Activated CD4-positive, alpha-beta memory T cell treated with anti-CD3 and anti-CD28 coated beads for 36 hours (primary cell): ENCODE measurements at places on chromosomes 2 and 18. TPM values are rescaled to one million over a fixed set of nuclear protein-coding genes. Genes with fewer than 3 reads are reported as not detected.

The CD207 gene
- not detected for total RNA-seq

The REG3G gene
- total RNA-seq: not detected

The CREG2 gene
- total RNA-seq: not detected

The SLC38A11 gene
- not detected for total RNA-seq

The FBLN7 gene
- 38.9 TPM for total RNA-seq

The DIPK1C gene
- not detected for total RNA-seq

The LIMS4 gene
- total RNA-seq: 3.3 TPM

The DSG4 gene
- not detected for total RNA-seq

The SCN2A gene
- total RNA-seq: not detected

The APCDD1 gene
- not detected for total RNA-seq

DNA sequence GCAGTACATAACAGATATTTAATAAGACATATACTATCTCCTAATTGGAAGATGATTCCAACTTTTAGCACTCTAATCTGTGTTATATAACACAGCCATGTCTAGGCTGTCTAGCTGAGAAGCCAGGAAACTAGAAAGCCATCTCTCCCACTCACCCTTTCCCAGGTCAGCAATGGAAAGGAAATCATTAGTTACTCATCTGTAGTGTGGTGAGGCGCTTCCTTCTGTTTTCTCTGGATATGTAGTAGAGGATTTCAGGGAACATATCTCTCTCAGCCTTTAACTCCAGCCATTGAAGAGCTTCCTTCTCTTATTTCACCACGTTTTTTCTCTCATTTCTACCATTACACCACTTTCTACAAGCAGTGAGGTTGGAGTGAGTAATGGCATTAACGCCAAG lies 19.4 kb downstream of the RBBP8 start:
- H3K27ac ChIP-seq: no peak overlapping the region
- H3K4me3 ChIP-seq: no peak overlapping the region
- no peaks in the 10 kb centered on the region for H3K27me3 ChIP-seq
- H3K4me1 ChIP-seq: peaks cover 7% of the 10 kb centered on the region

DNA sequence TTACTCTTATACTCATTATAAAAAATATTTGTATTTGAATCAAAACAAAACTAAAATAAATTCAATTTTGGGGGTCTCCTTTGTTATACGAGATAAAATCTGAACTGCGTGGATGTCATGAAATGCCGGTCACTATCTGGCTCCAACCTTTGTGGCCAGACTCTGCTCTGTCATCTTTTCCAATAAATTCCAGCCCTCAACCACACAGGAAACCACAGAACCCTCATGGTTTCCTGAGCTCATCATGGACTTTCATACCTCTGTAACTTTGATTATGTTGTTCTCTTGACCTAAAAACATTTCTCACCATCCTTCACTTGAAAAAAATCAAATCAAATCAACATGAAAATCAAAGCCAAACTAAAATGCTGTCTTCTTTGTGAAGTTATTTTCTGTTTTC lies 724.7 kb downstream of the METTL4 start:
- no peaks in the 10 kb centered on the region for H3K4me1 ChIP-seq
- no peak overlapping the region for H3K27ac ChIP-seq
- H3K27me3 ChIP-seq: no peaks in the 10 kb centered on the region
- no peaks in the 10 kb centered on the region for H3K36me3 ChIP-seq

- no peak overlapping the region for H3K27ac ChIP-seq
- no peak overlapping the region for H3K4me3 ChIP-seq
- DNase-seq: no peak
- peaks cover 6% of the 10 kb centered on the region for H3K4me1 ChIP-seq
- peaks cover 22% of the 10 kb centered on the region for H3K36me3 ChIP-seq
- H3K27me3 ChIP-seq: no peaks in the 10 kb centered on the region
Measured at GRCh38 chr2:47152803-47153202, 2.3 kb downstream of the STPG4 start.

- peaks cover 40% of the 10 kb centered on the region for H3K36me3 ChIP-seq
- H3K27me3 ChIP-seq: no peaks in the 10 kb centered on the region
- no peak overlapping the region for H3K27ac ChIP-seq
- H3K4me1 ChIP-seq: peaks cover 5% of the 10 kb centered on the region
- no peak overlapping the region for H3K4me3 ChIP-seq
Measured at GRCh38 chr2:112217854-112218253, 37.0 kb downstream of the ZC3H8 start.

DNA sequence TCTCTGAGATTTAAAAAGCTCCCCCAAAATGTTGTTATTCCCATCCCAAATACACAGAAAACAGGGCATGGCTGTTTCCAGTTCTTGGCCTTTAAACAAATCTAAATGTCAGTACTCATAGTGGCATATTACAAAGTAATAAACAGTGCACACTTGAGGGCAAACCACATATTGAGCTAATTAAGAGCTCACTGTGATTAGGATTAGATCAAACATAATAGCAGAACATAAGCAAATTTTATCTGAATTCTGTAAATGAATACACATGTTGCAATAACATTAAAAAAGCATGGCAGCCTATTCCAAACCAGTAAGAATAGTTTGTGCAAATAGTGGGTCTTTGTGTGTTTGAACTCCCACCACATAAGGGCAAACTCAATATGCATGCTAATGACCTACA lies 66.7 kb downstream of the FAM228A start:
- no peaks in the 10 kb centered on the region for H3K27me3 ChIP-seq
- no peak for DNase-seq
- H3K4me3 ChIP-seq: no peak overlapping the region
- no peaks in the 10 kb centered on the region for H3K4me1 ChIP-seq

GRCh38 chr2:239765911-239766310 lies 259.2 kb downstream of the NDUFA10 start:
- no peak overlapping the region for H3K4me3 ChIP-seq
- H3K27ac ChIP-seq: no peak overlapping the region
- no peaks in the 10 kb centered on the region for H3K36me3 ChIP-seq
- no peak for DNase-seq

DNA sequence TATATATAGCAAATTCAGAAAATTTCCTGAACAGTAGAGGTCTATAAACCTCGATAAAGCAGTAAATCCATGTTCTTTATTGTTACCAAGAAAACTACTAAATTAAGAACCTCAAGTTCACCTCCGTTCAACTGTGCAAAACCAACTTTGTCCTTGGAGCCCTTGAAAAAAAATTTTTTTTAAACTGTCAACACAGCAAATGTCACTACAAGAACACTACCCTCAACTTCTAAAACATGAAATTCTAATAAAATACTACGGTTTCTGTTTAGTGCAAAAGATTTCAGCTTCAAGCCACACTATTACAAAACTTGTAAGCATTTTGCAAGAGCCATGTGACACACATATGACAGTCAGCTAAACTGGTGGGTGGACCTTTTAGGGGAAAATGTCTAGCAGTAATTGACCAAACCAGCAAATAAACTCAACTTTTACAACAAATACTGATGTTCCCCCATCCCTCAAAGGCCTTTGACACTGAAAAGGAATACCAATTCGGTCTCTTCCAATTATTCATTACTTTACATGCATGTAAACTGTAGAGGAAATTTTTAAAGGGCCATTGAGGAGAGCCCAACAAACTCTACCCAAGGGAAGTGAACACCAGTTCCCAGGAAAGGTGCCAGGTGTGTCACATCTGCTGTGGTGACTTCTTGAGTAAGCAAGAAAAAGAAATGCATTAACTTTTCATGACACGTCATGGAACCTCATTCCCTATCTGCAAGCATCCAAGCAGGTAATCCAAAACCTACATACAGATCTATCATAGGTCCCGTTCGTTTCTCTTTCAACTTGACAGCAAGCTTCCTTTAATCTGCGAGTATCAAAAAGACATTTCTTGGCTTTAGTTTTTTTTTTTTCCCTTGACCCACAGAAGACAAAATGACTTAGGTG lies 1.4 kb downstream of the RAB1A start:
- peaks cover 41% of the 10 kb centered on the region for H3K4me1 ChIP-seq
- H3K36me3 ChIP-seq: peaks cover 4% of the 10 kb centered on the region
- H3K4me3 ChIP-seq: peak overlapping the region; percentile 96
- H3K27ac ChIP-seq: peak overlapping the region; percentile 95

GRCh38 chr2:64284751-64285150 lies 140.5 kb upstream of the PELI1 start:
- H3K36me3 ChIP-seq: no peaks in the 10 kb centered on the region
- H3K27ac ChIP-seq: no peak overlapping the region
- no peaks in the 10 kb centered on the region for H3K4me1 ChIP-seq
- no peak overlapping the region for H3K4me3 ChIP-seq
- H3K27me3 ChIP-seq: no peaks in the 10 kb centered on the region

DNA sequence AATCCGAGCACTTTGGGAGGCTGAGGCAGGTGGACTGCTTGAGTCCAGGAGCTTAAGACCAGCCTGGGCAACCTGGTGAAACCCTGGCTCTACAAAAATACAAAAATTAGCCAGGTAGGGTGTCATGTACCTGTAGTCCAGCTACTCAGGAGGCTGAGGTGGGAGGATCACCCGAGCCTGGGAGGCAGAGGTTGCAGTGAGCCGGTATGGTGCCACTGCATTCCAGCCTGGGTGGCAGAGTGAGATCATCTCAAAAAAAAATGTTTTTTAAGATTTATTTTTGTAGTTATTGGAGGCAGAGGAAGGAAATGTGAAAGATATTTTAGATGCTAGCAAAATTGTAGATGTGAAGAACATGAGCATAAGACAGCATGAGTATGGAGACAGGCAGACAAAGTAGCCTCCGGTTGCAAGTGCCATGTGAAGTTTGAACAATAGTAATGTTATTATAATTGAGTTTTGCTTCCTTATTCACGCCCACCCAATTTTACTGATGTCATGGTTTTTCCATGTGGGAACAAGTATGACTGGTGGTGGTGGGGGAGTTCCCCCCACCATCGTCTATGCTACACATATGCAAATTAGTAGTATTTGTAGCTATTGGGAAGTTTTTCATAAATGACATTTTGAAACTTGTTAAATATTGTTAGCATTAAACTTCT lies 18.0 kb downstream of the REL start:
- H3K4me1 ChIP-seq: peaks cover 31% of the 10 kb centered on the region
- peaks cover 51% of the 10 kb centered on the region for H3K36me3 ChIP-seq
- peak overlapping the region; percentile 85 for H3K27ac ChIP-seq
- no peaks in the 10 kb centered on the region for H3K27me3 ChIP-seq
- DNase-seq: peak; percentile 74
- H3K4me3 ChIP-seq: peak overlapping the region; percentile 43

- H3K27ac ChIP-seq: no peak overlapping the region
- DNase-seq: no peak
- no peak overlapping the region for H3K4me3 ChIP-seq
- no peaks in the 10 kb centered on the region for H3K27me3 ChIP-seq
Measured at GRCh38 chr18:48915626-48916425, 34.9 kb downstream of the SMAD7 start.

- no peak overlapping the region for H3K27ac ChIP-seq
- H3K4me3 ChIP-seq: no peak overlapping the region
- DNase-seq: no peak
- peaks cover 16% of the 10 kb centered on the region for H3K4me1 ChIP-seq
- H3K27me3 ChIP-seq: peaks cover 30% of the 10 kb centered on the region
Measured at GRCh38 chr2:98911126-98911375, 25.0 kb downstream of the CRACDL start.

- no peak for DNase-seq
- no peaks in the 10 kb centered on the region for H3K36me3 ChIP-seq
- no peak overlapping the region for H3K4me3 ChIP-seq
Measured at GRCh38 chr18:14941256-14941655, 193.3 kb downstream of the ANKRD30B start.

GRCh38 chr2:3041246-3041645 lies 336.4 kb downstream of the EIPR1 start:
- no peaks in the 10 kb centered on the region for H3K4me1 ChIP-seq
- DNase-seq: no peak
- no peak overlapping the region for H3K27ac ChIP-seq
- H3K4me3 ChIP-seq: no peak overlapping the region
- H3K27me3 ChIP-seq: peaks cover 3% of the 10 kb centered on the region

DNA sequence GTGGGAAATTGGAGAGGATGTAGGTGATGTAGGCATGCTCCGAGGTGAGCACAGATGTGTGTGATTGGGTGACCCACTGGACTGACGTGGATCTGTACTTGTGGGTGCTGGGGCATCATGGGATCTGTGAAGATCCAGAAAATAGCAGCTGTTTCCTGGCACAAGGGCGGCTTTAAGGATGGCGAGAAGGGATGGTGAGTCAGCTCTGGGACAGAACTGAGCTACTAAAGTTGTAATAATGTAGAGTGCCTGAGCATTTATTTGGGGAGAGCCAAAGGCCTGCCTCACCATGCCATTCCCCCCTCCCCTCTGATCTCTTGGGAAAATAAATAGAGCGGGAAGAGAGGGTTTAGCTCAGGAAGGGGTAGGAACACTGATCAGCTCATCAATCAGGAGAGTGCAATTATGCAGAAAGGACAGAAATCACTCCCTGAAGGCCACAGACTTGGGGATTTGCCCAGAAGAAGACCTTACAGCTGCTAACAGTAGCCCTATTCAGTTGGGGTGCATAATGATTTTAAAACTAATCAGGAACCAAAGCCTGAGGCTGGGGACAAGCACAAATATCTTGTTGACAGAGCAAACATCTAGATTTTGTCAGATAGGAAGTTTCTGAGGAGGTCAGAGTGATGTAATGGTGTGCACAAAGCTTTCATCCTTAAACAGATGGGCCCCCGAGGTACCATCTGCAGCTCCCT lies 30.3 kb downstream of the TANC1 start:
- no peak for DNase-seq
- H3K36me3 ChIP-seq: no peaks in the 10 kb centered on the region
- peaks cover 3% of the 10 kb centered on the region for H3K4me1 ChIP-seq
- H3K4me3 ChIP-seq: no peak overlapping the region
- no peaks in the 10 kb centered on the region for H3K27me3 ChIP-seq
- H3K27ac ChIP-seq: no peak overlapping the region

DNA sequence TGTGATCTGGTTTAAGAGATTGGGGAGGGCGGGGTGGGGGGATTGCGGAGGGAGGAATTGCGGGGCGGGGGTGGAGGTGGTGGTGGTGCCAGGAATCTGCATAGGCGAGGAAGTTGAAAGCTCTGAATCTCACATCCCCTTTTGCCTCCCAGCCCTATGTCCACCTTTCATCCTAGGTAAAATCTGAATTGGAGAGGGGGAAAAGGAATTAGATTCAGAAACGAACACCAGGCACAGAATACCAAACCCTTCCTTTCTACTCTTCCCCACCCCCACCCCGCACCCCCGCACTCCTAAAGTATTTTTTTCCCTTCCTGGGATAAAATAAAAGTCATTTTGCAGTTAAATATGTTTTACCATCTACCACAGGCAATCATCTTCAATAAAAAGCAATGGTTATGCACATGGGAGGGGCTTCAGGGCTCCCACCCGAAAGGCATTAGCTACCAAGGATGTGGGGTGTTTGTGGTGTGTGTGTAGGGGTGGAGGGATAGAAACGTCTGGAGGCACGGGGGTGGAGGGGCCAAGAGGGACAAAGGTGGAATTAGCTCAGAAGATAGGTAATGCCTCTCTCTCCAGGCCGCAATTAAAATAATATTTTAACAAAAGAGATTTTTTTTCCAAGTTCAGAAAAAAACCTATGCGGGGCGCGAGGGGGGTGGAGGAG lies 1.8 kb downstream of the IGFBP5 start:
- no peaks in the 10 kb centered on the region for H3K36me3 ChIP-seq
- H3K4me3 ChIP-seq: peak overlapping the region; percentile 40
- DNase-seq: no peak
- no peak overlapping the region for H3K27ac ChIP-seq
- peaks cover 25% of the 10 kb centered on the region for H3K4me1 ChIP-seq

GRCh38 chr2:20146401-20146800 lies 78.5 kb downstream of the SDC1 start:
- H3K4me1 ChIP-seq: no peaks in the 10 kb centered on the region
- H3K36me3 ChIP-seq: no peaks in the 10 kb centered on the region
- DNase-seq: no peak
- H3K4me3 ChIP-seq: no peak overlapping the region
- peaks cover 17% of the 10 kb centered on the region for H3K27me3 ChIP-seq

GRCh38 chr2:133416736-133417135 lies 151.5 kb downstream of the NCKAP5 start:
- H3K4me3 ChIP-seq: no peak overlapping the region
- H3K27ac ChIP-seq: no peak overlapping the region

- peaks cover 43% of the 10 kb centered on the region for H3K4me1 ChIP-seq
- H3K36me3 ChIP-seq: peaks cover 21% of the 10 kb centered on the region
- peak overlapping the region; percentile 73 for H3K4me3 ChIP-seq
- no peaks in the 10 kb centered on the region for H3K27me3 ChIP-seq
- H3K27ac ChIP-seq: peak overlapping the region; percentile 59
Measured at GRCh38 chr2:27772804-27773203, 1.3 kb downstream of the MRPL33 start.
